ENCODE measurements at places on chromosomes 2 and 18.

GRCh38 chr2:157173740-157174184, 83.7 kb upstream of the GALNT5 start:
- no peak for DNase-seq

GRCh38 chr2:184729581-184729980, 131.3 kb downstream of the ZNF804A start:
- no peak for DNase-seq

- DNase-seq, result no peak
These were observed 19.1 kb upstream of the RBM44 start for GRCh38 chr2:237779521-237779920.

DNA sequence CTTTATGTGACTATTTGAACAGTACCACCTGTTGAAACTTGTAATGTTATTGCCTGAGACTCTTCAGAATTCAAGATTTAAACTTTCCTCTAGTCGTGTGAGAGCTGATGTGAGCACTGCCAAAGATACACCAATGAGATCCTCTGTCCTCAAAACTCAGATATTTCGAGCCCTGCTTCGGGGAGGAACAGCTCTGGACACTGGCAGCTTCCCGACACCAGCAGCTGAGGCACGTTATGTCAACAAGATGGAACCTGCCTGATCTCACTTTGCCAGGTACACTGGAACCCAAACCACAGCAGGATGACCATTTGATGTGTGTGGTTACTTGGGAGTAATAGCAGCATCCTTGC, 319.9 kb upstream of the RBMS1 start:
- no peak for DNase-seq

DNA sequence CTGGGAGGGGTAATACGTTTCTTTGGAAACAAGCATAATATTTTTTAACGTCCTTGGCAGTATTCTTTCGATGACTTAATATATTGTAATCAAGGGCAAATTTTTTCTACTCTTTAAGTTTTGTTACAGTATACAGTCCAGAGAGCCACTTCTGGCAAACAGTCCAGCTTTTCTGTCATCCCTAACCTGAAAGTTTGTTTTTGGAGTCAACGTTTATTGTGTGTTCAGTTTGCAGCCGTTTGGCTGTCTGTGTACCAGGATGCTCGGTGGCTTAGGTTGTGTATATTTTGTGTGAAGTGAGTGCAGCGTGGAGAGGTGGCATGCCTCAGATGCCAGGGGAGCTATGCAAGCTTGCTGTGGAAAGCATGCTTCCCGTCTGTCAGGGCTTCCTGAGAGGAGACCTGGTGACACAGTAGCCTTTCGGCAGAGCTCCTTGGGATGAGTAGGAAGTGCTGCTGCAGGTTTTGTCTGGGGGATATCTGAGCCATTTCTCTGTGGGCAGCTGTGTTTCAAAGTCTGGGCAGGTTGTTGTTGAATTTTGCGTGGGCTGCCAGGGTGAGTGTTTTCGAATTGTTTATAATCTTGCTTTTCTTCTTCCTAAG, 14.7 kb downstream of the MAP3K20 start:
- no peak for DNase-seq

DNA sequence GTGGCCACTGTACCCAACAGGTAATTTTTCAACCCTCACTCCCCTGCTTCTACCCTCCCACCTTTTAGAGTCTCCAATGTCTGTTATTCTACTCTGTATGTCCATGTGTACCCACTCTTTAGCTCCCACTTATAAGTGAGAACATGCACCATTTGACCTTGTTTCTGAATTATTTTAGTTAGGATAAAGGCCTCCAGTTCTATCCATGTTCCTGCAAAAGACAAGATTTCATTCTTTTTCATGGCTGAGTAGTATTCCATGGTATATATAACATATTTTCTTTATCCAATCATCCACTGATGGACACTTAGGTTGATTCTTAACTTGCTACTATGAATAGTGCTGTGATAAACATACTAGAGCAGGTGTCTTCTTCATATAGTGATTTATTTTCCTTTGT, 9.1 kb downstream of the PECR start:
- no peak for DNase-seq

DNA sequence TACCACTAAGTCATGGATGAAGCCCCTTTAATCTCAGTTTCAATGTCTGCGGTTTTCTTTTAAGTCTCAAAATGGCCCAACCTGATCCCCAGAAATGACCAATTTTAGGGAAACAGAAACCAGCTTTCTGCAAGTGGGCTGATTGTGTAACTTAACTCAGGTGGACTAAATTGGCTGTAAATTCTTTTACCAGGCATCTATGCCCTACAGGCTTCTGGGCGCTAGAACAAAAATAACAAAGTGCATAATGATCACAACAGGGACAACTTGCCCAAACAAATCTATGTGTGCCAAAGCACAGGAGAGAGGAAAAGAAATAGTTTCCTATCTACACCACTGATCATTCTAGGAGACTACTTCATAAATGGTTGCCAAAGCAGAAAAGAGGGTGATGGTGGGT, 112.3 kb upstream of the SETBP1 start:
- no peak for DNase-seq

DNA sequence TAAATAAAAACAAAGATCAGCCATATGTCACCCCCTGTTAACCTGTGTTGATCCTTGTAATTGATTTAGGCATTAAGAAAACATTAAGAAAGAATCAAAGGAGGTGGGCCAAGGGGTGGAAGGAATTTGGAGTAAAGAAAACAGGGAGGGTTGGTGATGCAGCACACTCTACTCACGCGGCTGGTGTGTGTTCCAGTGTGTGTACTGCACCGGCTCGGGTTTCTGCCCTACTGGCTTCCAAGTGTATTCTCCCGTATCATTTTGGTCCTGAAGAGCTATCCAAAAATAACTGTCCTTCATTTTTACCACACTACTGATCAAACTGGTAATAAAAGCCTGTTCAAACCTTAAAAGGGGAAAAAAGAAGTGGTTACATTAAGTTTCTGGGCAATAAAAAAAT, 56.9 kb downstream of the PLA2R1 start:
- DNase-seq, result no peak

- DNase-seq, result no peak
These were observed 16.9 kb downstream of the EIF5B start for GRCh38 chr2:99354070-99354469.

DNA sequence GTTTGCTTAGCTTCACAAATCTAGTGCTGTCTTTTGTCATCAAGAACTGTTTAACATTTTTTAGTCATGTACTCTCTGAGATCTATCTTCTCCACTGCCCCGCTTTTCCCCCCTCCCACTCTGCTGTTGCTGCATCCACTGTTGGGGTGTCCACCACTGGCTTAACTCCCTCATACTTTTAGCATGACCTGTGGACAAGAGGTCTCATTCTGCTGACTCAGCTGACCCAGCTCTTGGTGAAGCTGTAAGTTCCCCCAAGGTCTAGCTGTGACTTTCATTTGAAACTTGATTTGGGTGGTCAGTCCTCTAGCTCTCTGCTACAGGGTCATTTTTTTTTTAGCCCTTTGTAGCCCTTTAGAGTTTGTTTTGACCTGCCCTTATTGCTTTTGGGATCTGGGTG, 427.2 kb downstream of the PLCL1 start:
- no peak for DNase-seq

GRCh38 chr2:62593825-62594224, 87.8 kb upstream of the TMEM17 start:
- no peak for DNase-seq

DNA sequence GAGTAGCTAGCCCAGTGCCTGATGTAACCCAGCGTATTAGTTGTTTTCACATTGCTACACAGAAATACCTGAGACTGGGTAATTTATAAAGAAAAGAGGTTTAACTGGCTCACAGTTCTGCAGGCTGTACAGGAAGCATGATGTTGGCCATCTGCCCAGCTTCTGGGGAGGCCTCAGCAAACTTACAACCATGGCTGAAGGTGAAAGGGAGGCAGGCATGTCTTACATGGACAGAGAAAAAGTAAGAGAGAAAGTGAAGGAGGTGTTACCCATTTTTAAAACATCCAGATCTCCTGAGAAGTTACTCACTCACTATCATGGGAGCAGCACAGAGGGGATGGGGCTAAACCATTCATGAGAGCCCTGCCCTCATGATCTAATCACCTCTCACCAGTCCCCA, 6.1 kb upstream of the CYRIA start:
- no peak for DNase-seq

- DNase-seq, result no peak
These were observed 766.4 kb upstream of the ID2 start for GRCh38 chr2:7915302-7916091.

DNA sequence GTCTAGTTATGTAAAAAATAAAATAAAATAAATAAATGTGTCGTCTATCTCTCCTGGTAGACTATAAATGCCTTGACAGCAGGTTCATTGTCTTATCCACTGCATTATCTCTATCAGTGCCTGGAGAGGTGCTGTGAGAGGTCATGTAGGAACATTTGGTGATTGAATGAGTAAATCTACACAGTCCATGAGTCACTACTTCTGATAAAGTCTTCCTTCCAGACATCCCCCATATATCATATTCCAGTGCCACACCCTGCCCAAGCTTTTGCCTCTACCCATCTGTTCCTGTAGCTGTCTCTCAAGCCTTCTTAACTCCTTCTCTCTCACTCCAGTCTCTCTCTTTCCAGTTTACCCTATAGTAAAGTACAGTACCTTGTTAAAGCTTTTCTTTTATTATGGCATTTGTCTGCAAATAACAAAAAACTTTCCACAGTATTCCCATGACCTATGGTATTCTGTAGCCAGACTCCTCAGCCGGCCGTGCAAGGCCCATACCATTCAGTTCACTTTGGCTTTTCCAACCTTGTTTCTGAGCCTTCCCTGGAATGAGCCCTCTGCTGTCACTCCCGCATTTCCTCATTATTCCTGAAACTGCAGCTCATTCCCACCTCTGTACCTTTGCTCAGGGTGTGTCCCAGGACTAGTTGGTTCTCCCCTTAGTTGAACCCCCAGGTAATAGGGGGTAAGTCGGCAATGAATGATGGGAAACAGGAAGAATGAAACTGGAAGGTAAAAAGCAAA, 37.5 kb downstream of the ANXA4 start:
- DNase-seq, result peak; percentile 21

DNA sequence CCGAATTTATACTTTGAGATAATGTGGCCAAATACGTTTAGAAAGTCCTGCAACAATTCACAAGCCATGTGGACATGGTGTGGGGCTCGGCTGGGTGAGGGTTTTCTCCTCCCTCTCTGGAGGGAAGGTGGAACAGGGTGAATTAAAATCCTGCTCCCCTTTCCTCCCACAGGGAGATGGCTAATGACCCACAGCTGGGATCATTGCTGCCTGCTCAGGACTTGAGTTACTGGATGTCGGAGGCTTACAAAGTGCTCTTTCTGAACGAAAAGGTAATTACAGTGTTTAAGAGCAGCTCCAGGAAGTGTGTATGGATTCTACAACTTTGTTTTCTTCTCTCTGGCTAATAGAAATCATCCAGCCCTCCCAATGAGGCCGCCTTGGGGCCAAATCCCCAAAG, 97.9 kb upstream of the ALKAL2 start:
- peak; percentile 19 for DNase-seq

GRCh38 chr18:59155153-59155552, 15.5 kb downstream of the SEC11C start:
- DNase-seq, result no peak

DNA sequence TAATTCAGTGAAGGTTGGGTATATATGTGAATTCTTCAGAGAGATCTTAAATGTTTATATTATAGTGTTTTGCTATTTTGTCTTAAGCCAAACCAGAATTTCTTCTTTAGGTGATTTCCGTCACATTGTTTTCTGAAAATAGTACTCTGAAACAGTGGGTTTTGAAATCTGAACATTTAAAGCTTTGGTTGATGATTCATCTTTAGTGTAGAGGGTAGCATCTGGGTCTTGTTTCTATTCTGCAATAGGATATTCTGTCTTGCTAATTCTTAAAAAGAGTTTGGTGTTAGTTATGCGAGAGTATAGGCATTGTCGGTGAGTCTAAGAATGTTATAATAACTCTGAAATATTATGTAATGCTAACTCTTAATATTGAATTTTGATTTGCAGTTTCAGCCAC, 69.6 kb upstream of the FAM237A start:
- no peak for DNase-seq

GRCh38 chr2:148303161-148303560, 282.3 kb downstream of the MBD5 start:
- DNase-seq, result no peak

- DNase-seq, result no peak
These were observed 802.1 kb upstream of the FAM98A start for GRCh38 chr2:34401186-34401585.

DNA sequence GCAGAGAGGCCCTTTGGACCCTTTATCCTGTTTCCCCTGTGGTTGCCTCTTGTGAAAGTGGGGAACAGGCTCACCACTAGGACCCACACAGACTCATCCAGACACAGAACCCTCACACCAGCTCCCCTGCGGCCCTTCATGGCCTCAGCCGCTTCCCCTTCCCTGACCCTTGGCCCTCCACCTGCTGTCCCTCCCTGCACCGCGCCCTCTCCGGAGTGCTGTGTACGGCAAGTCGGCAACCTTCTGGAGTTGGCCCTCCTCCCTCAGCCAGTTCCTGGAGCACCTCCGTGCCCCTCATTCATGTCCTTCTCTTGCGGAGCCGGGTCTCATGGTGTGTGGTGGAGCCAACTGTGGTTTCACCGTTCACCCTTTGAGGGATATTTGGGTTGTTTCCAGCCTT, 44.0 kb downstream of the CTDP1 start:
- no peak for DNase-seq

GRCh38 chr2:173644146-173644545, 289.5 kb downstream of the CDCA7 start:
- peak; percentile 2 for DNase-seq

GRCh38 chr18:13725566-13726231, 659 bp downstream of the FAM210A start:
- DNase-seq, result no peak

DNA sequence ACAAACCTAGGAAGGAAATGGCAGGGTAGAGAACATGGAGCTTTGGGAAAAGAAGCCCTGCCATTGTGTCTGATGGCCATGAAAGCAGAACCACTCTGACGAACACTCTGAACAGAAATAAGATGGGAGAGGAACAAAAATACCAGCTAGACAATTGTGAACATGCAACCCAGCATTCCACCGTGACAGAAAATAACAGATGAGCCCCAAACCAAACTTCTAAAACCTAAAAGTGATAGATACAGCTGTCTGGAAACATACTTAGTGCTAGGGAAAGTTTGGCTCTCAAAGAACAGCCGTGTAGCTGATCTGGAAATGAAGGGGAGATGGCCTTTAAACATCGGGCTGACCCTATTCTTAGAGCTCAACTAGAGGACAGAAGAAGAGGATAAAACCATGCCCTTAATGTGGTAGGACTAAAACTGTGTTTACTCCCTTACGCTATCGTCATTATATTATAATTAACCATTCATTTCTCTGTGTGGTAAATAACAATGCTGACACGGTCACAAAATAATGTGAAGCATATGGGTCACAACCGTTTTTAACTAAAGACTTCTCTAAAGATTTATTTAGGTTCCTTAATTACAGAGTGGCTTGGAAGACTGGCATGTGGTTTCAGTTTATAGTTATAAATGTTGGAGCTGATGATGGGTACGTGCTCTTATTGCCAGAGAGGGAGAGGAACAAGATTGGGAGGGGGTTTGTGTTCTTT, 80.6 kb downstream of the MYO1B start:
- no peak for DNase-seq

DNA sequence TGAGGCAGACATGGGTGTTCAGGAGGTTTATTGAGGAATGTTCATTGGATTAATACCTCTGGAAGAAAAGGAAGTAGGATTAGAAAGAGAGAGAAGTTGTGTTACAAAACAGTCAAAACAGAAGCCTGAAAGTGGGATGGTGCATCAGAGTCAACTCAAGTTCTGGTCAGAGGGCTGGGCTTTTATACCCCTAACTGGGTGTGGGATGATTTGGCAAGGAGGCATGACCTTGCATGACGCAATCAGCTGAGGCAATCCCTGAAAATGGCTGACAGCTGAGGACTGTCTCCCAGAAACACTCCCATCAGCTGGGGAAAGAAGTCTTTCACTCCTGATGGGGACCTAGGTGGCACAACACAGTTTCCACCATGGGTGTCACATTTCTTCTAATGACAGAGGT, 818.2 kb downstream of the SATB2 start:
- no peak for DNase-seq
